Stimulated activated CD4-positive, alpha-beta T cell treated with anti-CD3 and anti-CD28 coated beads, TNF-alpha, amount 100 ng/mL, for 24 hours (primary cell): ENCODE measurements at places on chromosomes 7 and 10.

DNA sequence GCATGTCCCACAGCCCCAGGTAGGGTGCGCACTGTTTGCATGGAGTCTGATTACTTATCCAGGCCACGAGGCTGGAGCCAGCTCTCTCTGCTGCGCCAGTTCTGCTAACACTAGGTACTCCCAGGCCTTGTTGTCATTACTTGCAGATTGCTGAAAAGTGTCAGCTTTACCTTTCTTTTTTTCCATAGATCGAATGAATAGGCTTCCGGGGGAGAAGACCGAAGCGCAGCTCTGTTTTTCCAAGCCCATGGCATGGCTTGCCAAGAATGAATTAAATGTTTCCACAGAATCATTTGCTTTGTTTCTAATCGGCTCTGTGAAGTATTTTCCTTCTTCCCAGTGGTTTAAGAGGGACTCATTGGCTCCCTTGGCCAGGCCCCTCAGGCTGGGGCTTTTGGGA is 285.8 kb downstream of the BMPER start:
- DNase-seq, result no peak

DNA sequence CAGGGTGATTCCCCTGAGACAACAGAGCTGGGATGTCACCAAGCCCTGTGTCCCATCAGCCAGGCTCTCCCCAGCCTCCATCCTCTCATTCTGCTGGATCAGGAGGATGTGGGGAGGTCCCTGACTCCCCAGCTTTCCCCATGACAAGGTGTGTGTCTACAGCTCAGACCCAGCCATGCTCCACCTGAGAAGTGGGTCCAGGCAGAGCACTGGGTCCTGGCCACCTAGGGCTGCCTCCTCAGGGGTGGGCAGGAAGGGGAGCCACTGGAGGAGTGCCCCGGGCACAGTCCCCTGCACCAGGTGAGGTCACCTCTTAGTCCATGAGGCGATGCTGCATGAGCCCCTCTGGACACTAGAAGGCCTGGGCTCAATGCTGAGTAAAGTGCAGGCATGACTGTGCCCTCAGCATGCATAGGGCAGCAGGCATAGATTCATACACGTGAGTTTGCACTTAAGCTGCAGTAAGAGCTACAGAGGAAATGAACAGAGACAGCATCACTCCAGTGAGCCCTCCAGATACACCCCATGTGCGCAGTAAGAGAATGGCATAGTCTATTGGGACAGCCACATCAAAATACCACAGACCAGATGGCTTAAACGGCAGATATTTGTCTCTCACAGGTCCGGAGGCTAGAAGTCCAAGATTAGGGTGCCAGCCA is 48.3 kb downstream of the ALOX5 start:
- DNase-seq, result no peak

- DNase-seq, result no peak
These were observed 335.4 kb downstream of the PTPRN2 start for GRCh38 chr7:158252081-158252836.

- no peak for DNase-seq
These were observed 53.7 kb upstream of the DOCK1 start for GRCh38 chr10:126851414-126852108.

GRCh38 chr7:28630350-28630749 is 218.0 kb downstream of the CREB5 start:
- no peak for DNase-seq

DNA sequence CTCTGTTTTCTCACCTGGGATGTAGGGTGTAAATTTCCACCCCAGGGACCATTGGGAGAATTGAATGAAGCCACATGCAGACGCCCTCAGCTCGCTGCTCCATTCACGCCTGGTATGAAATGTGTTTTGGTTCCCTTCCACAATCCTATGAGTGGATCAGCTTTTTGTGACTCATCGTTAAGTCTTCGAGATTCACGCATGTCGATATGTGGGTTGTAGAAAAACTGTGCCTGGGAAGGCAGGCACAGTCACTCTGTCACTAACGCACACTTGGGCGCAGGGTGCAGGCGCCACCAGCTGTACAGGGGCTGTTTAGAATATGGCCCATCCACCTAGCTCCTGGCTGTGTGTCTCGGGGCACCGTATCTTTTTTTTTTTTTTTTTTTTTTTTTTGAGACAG is 64.2 kb upstream of the SH2B2 start:
- no peak for DNase-seq

DNA sequence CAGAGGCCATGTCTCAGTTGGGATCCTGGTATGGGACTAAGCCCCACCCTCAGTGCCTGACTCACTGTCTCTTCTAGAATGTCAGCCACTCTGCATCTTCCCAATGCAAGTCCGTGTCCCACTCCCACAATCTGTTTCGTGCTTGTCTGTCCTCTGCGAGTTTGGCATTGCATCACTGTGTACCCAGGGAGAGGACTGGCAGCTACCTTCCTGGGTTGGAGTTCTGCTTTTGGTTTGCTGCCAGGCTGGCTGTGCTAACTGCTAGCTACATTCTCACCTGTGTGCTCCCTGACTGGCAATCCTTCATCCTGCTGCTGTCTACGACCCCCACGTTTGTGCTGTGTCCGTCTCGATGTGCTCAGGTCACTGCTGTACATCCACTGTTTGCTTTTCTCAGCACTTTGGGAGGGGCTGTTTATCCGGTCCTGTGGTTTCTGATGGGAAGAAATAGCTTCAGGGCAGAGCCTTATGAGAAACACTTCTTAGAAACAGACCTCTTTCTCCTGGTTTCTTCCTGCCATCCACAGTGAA is 56.0 kb upstream of the GLI3 start:
- no peak for DNase-seq

DNA sequence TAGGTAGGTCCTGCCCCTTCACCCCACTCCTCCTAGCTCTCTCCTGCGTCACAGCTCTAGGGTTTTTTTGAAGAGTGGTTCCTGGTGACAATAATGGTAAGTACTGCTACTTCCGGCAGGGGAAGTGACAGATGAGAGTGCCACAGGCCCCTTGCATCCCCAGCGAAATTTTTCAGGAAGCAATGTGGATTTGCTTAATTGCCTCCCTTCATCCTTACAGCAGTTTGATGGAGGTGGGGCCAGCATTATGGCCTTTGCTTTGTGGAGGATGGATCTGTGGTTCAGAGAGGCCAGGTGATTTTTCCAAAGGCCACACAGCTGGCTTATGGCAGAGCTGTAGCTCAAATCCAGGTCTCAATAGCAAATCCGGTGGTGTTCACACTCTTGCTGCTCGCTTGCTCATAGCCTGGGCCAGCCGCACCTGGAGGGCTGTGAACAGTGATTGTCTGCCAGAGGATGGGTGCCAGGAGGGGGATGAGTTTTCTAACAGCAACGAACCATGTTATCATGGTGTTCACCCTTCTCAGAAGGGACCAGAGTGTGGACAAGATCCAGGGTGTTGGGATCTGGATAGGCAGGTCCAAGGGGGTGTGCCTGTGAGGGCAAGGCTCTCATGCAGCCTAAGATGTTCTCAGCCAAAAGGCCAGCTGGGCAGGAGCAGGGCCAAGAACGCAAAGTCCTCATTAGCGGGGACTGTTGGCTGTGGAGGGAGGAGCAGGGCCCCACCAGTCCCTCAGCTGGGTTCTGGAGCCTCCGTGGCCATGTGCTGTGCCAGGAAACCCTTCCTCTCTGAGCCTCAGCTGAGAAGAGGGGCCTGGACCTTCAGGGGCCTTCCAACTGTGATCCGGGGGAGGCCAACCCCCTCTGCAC is 89.0 kb downstream of the EMX2 start:
- no peak for DNase-seq

DNA sequence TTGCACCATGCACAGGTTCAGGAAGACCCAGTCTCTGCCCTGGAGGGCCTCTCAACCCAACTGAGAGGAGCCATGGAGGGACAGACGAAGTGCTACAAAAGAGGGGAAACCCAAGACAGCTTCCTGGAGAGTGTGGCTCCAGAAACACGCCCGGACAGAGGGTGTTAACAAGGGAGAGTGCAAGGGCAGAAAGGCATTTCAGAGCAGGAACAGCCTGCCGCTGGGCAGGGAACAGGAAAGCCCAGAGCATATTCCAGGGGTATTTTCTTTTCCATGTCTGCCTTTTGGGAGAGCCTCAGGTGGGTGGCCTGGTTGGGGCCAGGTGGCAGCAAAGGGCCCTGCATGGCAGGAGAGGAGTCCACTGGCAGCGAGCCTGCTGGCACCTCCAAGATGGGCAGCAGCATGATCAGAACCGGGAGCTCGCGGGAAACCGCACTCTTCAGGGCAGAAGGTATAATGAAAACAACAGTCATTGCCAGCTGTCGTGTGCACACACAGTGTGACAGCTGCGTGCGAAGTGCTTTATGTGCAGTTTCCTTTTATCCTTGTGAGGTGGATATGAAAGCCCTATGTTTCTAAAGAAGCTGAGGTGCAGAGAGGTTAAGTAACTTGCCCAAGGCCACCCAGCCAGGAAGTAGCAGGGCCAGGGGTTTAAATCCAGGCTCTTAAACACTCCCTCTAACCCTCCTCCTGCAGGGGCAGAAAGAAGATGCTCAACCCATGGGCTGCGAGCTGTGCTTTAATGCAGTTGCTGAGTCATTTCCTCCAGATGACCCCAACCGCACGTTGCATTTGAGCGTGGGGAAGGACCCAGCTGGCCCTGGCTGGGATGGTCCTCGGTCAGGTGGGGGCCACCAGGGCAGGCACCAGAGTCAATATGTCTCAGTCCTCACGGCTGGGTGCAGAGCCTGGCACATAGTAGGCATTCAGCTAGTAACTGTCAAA is 128.6 kb downstream of the OAT start:
- no peak for DNase-seq

DNA sequence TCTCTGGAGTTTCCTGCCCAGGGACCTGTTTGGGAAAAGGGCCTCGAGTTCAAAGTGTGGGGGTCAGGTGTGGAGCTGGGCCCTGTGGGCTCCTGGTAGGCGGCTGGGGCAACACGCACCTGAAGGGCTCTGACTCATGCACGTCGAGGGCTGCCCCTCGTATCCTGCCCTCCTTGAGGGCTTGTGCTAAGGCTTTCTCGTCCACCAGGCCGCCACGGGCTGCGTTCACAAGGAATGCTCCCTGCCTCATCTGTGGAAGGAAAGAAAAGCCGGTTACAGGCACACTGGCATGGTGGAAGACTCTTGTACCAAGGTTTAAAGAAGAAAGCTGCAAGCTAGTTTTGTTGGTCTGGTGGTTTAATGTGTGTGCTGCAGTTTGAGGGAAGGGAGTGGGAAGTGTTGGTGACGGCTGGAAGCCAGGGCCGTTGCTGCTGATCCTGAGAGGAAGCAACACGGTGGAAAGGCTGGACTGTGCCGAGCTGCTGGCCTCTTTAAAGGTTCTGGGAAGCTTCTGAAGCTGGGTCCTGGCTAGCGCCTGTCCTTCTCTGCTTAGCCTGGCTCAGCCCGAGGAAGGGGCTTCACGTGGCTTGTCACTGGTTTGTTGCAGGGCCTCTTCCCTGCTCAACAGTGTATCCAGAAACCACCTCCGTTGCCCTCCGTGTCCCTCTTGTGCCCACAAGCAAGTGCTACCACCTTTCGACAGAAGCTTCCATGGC is 52.0 kb downstream of the ZRANB1 start:
- DNase-seq, result no peak

GRCh38 chr7:30931161-30931928 is 19.7 kb downstream of the AQP1 start:
- no peak for DNase-seq

DNA sequence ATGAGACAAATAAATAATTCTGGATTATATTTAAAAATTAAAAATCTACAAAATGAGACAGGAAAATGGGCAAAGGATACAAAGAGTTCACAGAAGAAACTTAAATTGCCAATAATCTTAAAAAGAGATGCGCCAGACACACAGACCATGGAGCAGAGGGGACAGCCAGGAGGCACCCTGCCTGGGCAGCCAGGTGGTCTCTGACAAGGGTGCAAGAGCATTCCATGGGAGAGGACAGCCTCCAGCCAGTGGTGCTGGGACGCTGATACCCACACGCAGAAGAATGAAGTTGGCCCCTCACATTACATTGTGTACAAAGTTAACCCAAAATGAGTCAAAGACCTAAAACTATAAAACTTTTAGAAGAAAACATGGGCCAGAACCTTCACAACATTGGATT is 106.3 kb downstream of the NKX6-2 start:
- DNase-seq, result no peak

DNA sequence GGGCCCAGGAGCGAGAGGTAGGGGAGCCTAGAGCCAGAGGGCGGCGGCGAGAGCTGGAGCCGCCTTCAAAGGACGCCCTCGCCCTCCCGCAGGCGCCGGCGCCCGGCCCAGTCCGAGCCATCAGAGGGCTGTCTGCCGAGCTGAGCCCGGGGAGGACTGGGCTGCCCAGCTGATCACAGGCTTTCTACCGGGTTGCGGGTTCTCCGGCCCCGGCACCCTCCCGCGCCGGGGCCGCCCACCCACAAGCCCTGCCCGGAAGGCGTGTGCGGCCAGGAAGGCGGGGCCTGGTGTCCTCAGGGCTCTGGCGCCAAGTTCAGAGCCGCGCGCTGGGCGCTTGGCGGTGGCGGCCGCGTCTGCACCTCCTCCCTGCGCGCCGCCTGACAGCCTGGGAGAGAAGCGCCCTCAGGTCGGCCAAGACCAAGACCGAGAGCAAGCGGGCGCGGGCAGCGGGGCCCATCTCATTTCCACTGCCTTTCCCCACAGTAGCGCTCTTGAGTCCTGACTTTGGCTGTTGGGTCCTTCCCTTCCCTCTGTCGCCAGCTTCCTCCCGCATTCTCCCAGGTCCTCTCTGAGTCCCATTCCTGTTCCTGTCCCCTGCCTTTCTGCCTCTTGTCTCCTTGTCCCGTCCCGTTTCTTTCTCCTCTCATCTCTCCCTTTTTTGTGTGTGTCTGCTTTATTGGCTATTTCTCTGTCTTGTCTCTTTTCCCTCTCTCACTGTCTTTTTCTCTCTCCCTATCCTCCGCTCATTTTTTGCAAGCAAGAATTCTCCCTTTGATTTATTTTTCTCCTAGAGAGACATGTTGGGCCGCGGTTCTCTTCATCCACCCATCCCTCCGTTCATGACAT is 60.6 kb upstream of the MSMB start:
- no peak for DNase-seq

DNA sequence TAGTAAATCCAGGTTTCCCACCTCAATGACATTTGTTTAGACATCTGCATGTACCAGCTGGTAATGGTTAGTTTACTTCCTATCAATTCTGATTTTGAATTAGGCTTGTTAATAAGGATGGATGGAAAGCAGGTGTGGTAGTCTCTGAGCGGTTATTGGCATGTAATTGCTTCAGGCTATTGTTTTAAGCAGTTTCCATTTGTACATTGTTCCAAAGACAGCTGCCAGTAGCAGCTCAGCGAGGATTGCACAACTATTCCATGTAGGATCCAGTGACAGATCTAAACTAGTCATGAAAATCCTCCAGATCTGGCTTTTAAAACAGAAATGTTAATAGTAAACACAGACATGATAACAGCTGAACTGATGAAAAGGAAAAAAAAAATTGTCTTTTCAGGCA is 436.0 kb upstream of the ADARB2 start:
- no peak for DNase-seq
